ENCODE measurements at places on chromosomes 3 and 15.
A peak's percentile ranks its signal among the peaks of the same experiment; 100 is the strongest.

- DNase-seq: peak; percentile 17
These were observed 25.2 kb downstream of the NIPA1 start for GRCh38 chr15:22811640-22812039.

GRCh38 chr15:65993762-65994161 is 124.5 kb downstream of the RAB11A start:
- no peak for DNase-seq

- DNase-seq: no peak
These were observed 10.5 kb downstream of the SLC6A6 start for GRCh38 chr3:14412831-14413380.

- DNase-seq: no peak
These were observed 82.0 kb upstream of the ATP11B start for GRCh38 chr3:182711261-182711683.

- peak; percentile 85 for DNase-seq
These were observed 52.4 kb upstream of the CMSS1 start for GRCh38 chr3:99765042-99765942.

DNA sequence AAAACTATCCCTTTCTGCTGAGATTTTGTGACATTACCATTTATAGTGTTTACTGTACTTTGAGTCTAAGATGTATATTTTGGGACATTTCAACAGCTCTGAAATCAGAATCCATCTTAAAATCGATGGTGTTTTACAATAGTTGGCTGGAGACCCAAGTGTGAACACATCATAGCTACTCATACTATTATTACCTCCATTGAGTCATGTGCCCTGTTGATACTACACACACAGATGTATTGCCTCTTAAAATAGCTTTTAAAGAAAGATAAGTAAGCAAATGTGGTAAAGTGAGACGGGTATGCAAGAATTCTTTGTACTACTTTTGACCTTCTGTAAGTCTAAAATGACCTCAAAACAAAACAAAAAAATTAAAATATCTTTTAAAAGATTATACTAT is 6.7 kb downstream of the LMOD3 start:
- peak; percentile 17 for DNase-seq

- DNase-seq: peak; percentile 94
These were observed 161.6 kb downstream of the GAP43 start for GRCh38 chr3:115784739-115785536.

Measured in fibroblast of skin of back (primary cell).